ENCODE measurements at places on chromosomes 6 and 20.

- no peak for DNase-seq
Observed at GRCh38 chr6:74579794-74580193, 626.1 kb downstream of the COL12A1 start.

DNA sequence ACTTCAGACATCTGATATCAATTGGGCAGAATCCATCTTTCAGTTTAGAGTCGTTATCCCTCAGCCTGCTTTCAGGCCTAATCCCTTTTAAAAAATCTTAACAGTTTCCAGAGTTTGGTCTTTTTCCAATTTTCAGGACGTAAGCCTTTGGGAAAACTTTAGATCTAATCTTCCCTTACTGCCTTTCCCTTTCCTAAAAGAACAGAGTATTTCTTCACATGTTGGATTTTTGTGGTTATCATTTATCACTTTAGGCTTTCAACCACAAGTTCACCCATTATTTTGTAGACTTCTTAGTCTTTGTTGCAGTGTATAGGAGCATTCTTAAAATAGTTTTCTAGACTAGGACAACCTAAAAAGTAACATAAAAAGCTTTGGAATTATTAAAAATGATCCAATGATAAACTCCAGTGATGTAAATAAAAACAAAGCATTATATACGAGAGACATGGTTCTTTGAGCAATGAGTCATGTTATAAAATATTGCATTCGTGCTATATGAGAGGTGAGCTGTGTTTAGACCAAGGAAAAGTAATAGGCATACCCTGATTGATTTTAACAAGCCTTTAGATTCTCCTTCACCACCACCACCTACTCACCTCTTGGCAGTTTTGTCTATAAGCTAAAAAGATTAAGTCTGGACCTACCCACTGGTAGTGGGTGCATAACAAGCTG lies 90.4 kb upstream of the MCHR2 start:
- no peak for DNase-seq

DNA sequence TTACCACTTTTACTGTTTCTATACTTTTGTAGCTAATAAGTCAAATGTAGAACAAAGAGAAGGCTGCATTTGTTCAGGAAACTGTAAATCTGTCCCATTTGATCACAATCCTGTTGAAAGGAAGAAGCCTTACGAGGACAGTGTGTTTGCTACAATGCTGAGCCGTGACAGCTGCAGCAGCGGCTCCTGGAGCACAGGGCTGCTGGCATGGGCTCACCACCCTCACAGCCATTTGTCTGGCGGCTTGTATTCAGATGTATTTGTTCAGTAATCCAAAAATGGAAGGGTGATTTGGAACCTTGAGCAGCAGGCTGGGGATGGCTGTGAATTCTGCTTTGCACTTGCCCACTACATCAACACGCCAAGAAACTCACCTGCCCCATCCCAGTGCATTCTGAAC lies 5.7 kb downstream of the TUBB2A start:
- DNase-seq, result no peak

GRCh38 chr6:6505111-6505510 lies 83.4 kb upstream of the LY86 start:
- DNase-seq, result no peak

DNA sequence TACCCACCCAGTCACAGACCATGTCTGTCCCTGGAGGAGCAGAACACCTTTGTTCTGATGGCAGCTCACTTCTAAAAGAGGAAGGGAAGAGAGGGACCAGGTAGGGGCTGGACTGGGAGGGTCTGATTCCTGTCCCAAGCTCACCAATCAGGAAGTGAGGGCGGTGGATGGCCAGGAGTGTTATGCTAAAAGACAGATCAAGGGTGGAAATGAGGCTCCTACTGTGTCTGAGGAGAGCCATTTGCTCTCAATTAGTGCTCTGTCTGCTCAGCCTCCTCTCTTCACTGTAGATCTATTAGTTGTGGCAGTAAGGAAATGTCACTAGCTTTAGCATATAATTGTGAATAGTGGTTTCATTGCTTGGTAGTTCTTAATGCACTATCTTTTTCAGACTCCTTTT lies 72.5 kb downstream of the ARMC2 start:
- DNase-seq, result no peak

GRCh38 chr6:18883851-18884250 lies 496.7 kb downstream of the RNF144B start:
- DNase-seq, result no peak

DNA sequence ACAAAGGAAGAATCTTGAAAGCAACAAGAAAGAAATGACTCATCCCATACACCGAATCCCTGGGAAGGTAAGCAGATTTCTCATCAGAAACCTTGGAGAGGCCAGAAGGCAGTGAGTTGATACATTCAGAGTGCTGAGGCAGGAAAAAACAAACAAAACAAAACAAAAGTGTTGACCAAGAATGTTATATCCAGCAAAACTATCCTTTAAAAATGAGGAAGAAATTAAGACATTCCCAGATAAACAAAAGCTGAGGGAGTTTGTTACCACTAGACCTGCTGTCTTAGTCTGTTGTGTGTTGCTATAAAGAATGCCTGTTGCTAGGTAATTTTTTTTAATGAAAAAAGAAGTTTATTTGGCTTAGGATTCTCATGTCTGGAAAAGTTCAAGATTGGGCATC lies 33.7 kb upstream of the PPP1R3G start:
- no peak for DNase-seq

DNA sequence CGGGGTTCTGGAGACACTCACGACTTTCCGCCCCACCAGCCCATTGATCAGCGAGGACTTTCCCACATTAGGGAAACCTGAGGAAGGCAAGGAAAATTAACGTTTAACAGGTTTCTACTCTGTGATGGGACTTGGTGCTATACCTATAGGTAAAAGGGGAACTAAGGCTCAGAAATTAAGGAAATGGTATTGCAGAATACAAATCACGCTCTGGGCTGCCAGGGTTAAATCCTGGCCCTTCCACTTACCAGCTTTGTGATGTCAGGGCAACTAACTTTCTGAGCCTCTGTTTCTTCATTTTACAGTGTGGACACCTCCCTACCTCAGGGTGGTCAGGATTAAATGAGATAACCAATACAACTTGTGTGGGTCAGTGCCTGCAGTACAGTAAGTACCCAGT lies 8.8 kb downstream of the GNL1 start:
- no peak for DNase-seq

DNA sequence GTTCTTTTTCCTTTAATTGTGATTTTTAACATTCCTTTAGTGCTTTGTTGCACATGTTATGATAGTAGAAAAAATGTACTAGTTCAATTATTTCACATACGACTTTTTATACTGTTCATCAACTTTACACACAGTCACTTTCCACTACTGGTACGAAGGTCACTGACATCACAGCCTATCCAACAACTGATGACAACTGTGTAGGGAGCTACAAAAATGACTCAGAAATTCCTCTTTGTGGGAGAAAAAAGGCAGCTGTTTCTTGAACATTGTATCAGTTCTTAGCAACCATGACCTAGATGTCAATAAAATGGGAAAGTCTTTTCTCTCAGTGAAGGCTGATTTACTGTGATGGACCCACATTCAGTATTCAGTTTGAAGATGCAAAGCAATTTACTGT lies 7.0 kb upstream of the ID4 start:
- no peak for DNase-seq

- DNase-seq, result no peak
Observed at GRCh38 chr6:68675548-68675947, 40.5 kb downstream of the ADGRB3 start.

- DNase-seq, result no peak
Observed at GRCh38 chr6:169640983-169641382, 60.8 kb downstream of the WDR27 start.

GRCh38 chr6:51830666-51831065 lies 256.7 kb downstream of the PKHD1 start:
- no peak for DNase-seq

DNA sequence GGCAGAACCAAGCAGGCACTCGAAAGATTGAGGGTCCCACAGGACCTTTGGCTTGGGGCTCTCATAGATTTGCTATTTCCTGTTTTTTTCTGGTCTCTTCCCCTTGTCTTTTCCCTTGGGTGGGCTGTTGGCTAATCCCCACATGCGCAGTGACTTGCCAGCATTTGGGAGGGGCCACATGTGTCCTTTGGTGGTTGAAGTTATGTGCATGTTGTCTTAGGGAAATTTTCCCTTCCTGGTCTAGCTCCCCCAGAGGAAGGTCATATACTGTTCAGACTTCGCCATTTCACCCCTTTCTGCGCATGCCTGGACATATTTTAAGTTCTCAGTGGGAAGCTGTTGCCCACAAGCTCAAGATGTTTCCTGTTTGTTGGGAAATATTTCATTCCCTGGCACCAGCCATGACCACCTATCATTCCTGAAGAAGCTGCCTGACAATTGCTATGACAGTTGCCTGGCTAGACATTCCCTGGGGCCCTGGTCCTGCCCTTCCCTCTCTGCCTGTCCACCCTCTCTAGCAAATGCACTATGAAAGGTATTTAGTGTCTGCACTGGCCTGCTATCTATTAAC lies 156.2 kb upstream of the THBS2 start:
- no peak for DNase-seq

- no peak for DNase-seq
Observed at GRCh38 chr6:53659458-53659857, 6.1 kb downstream of the KLHL31 start.

DNA sequence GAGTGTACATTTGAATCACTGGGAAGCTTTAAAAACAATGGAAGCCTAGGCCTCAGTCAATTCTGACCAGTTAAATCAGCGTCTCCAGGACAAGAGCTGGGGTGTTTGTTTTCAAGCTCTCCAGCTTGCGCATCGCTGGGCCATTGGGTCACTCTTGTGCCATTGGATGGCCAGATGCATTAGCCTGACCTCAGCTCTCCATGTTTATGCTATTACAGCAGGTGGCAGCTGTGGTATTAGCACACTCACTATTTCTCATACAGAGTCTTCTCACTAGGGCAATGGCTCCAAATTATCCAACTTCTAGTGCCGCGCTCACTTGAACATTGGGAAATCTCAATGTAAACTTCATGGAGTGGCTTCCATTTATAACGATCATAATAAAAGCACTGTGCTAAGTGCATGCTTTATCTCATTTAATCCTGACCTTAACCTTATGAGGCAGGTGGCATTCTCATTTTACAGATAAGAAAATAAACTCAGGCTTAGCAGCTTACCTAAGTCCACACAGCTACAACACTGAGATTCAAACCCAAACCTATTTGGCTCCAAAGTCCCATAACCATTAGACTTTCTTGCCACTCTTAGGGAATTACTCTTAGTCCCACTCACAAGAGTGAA lies 108.8 kb downstream of the PPP1R14C start:
- DNase-seq, result no peak

GRCh38 chr6:118602300-118602699 lies 49.1 kb downstream of the CEP85L start:
- DNase-seq, result no peak

DNA sequence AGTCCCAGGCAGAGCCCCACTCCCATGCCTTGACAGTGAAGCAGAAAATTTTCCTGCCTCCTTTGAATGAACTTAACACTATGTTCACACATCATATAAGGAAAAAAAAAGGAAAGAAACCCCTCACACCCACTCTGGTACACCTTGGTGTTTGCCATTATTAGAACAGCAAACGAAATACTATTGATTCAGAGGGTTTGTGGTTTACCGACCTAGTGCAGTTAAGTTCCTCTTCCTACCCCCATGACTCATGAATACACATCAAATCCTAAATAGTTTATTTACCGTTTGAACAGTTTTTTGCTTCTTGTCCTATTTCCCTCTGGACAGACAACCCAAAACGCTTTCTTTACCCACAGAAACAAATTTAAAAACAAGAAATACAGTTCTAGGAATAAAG lies 237.7 kb downstream of the FOXA2 start:
- DNase-seq, result no peak

DNA sequence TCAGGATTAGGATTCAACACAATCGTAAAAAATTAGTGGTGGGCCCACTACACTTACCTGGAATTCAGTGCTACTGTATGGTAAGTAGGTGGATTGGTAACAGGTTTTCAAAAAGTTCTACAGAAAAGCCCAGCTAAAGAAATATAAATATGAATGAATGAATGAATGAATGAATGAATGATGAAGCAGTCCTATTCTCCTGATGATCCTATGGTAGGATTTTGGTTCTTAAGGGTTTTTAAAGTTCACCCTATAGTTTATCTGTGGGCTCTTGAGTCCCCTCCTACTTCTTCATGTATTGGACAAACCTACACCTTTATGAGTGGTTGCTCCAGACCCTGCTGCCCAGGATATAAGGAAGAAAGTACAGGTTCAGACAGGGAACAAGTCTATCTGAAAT lies 89.5 kb upstream of the HEY2 start:
- DNase-seq, result no peak

GRCh38 chr6:157216570-157216969 lies 106.7 kb downstream of the TMEM242 start:
- DNase-seq, result no peak

DNA sequence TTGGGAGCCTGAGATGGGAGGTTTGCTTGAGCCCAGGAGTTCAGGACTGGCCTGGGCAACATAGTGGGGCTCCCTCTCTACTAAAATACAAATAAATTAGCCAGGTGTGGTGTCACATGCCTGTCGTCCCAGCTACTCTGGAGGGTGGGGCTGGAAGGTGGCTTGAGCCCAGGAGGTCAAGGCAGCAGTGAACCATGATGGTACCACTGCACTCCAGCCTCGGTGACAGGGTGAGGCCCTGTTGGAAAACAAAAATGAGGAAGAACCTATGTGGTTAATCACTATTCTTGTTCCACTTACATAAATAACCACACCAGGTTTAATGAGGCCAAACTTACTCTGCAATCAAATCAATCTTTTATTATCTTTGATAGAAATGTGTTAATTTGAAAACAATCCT lies 5.4 kb downstream of the PPDPF start:
- no peak for DNase-seq

GRCh38 chr6:106360410-106360988 lies at the start of gene CRYBG1:
Gene CRYBG1 (plus strand): TSS chr6:106360717. CDS start chr6:106360909, 192 bp downstream.
- peak; percentile 34 for DNase-seq

DNA sequence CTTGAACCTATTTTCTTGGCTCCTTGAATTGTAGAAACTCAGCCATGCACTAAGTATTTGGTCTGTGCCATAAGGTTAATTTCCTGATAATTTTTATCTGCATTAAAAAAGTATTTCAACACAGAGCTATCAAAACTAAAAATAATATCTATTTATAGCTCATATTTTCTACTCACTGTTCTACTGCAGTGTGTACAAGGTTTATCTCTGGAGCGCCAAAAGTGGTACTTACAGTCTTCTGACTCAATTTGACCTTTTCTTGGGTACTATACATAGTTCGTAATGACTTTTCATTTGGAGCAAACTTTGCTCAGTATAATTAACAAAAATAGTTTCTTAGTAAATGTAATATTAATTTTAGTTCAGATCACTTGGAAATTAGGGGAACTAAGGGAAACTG lies 69.2 kb downstream of the IRAK1BP1 start:
- DNase-seq, result no peak

DNA sequence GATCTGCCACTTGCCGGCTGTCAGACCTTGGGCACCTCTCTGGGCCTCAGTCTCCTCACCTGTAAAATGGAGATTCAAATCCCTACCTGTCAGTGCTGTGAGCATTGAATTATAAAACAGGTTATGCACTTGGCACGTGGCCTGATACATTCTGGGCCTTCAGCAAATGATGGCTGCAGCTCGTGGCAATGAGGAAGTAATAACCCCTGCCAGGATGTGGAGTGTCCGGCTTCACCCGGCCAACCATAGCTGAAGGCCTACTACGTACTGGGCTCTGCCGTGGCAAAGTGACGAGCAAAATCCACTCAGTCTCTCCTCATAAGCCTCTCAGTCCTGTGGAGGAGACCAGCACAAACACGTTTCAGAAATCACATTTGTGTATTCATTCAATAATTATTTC lies 10.9 kb upstream of the VSTM2L start:
- no peak for DNase-seq
